ENCODE measurements at places on chromosomes 4 and X.
A peak's percentile ranks its signal among the peaks of the same experiment; 100 is the strongest.

- DNase-seq: no peak
These were observed 5.8 kb upstream of the CXCL8 start for GRCh38 chr4:73734530-73735001.

GRCh38 chr4:110344165-110344564 is 131.8 kb upstream of the ENPEP start:
- DNase-seq: no peak

GRCh38 chrX:16934185-16934584 is 12.3 kb upstream of the REPS2 start:
- no peak for DNase-seq

GRCh38 chr4:127558489-127559407 is 74.0 kb upstream of the INTU start:
- DNase-seq: no peak

- DNase-seq: no peak
These were observed 54.2 kb downstream of the EDNRA start for GRCh38 chr4:147535124-147535523.

DNA sequence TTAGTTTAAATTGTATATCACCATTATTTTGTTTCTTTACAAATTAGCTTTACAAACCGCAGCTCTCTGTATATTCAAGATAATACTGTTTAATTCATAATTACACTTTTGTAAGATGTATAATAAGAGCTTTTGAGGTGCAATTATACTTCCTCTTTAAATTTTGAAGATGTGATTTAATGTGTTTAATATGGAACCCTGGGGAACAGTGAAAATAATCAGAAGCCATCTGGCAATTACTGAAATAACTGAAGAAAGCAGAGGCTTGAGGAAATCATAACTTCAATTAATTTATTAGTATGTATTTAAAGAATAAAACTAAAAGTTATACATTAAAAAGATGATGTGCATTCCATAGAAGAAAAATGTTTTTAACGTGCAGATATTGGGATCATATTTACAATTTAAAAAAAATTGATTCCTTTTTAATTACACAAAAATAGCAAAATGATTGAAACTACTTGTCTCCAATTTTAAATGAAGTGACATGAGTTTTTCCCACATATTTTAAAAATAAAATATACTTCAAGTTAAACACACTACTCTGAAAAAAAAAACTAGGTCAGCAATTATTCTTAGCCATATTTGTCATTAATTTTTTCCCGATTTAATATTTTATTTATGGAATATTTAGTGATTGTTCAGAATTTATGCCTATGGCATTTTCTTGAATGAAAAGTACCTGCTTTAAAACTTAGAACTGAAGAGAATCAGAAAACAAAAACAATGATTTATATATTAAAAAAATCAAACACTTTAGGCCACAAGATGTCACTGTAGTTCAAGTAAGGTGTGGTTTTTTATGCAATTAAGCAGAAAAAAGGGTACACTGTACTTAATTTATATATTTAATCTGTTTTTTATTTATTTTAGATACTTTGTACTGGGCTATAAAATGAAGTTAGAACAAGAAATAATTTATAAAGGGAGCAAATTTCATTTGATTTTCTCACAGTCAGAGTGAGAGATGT is 942.7 kb upstream of the NDST4 start:
- peak; percentile 4 for DNase-seq

DNA sequence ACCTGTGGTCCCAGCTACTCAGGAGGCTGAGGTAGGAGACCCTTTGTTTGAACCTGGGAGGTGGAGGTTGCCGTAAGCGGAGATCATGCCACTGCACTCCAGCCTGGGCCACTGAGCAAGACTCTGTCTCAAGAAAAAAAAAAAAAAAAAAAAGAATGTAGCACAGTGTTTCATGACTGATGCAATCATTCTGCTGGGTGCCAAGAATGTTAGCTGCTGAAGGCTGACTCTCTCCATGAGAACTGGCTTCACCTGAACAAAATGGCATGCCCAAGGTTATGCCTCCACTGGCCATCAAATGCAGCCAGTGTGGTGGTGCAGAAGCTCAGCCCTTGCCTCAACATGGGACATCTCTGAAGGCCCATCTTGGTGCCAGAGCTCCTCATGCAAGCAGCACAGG is 412.1 kb downstream of the ADAM29 start:
- no peak for DNase-seq

DNA sequence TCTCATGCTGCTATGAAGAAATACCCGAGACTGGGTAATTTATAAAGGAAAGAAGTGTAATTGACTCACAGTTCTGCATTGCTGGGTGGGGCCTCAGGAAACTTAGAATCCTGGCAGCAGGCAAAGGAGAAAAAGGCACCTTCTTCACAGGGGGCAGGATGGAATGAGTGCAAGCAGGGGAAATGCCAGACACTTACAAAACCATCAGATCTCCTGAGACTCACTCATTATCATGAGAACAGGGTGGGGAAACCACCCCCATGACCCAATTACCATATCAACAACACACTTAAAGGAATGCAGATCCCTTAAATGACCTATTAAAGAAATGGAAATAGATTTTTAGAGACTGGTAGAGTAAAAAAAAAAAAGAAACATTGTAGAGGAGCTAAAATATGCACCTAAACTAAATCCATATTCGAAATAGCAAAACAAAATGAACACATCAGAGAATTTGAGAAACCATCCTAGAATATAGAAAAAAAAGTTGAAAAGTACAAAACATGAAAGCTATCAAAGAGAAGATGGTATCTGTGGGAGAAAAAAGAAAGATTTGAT is 104.3 kb upstream of the UGT8 start:
- DNase-seq: no peak

- no peak for DNase-seq
These were observed 20.0 kb upstream of the TMPRSS11A start for GRCh38 chr4:67983333-67983732.

- DNase-seq: no peak
These were observed 139.1 kb upstream of the PAQR3 start for GRCh38 chr4:79078339-79078738.

DNA sequence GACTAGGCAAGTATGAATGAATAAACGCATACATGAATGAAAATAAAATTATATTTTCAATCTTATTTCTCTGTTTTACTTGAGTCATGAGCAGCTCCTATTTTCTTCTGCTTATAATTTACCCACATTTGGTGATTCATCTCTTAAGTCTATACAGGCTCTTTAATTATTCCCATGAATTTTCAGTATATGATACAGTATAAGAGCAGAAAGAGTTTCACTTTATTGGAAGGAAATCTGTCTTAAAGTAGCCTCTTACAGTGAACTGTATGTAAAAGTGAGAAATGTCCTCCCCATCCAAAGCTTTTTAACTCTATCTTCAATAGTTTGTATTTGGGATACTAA is 50.8 kb downstream of the TMEM165 start:
- no peak for DNase-seq

Data from SHP77 (cell line).